ENCODE measurements at places on chromosomes 1 and 21.

GRCh38 chr1:160082926-160083325 lies 1.6 kb downstream of the KCNJ9 start:
- no peak for DNase-seq

- DNase-seq = no peak
These were observed 36.5 kb downstream of the GPSM2 start for GRCh38 chr1:108913105-108913948.

DNA sequence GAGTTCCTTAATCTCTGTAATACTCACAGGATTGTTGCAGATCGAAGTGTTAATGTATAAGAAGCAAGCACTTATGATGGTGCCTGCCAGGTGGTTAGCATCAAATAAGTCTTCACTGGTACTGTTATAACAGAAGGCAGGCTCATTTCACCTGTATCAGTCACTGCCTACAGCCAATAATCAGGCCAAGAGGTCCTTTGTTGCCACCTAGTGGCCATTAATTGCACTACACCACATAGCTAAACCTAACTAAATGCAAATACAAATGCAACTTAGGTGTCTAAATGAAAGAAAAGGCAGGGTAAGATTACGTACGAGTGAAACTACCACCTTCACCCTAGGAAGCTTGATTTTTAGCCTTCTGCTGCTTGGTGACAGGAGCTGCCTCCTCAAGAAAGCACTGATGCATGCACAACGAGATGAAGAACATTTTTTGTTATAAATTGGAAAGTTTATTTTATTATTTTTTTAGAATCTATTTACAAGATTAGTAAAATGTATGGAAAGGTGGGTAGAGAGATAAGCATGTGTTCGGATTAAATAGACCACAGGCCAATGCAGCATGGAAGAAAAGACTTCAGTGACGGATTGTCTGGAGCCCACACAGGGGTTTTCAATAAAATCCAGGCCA lies 334.8 kb upstream of the CAMK1G start:
- DNase-seq = peak; percentile 59

DNA sequence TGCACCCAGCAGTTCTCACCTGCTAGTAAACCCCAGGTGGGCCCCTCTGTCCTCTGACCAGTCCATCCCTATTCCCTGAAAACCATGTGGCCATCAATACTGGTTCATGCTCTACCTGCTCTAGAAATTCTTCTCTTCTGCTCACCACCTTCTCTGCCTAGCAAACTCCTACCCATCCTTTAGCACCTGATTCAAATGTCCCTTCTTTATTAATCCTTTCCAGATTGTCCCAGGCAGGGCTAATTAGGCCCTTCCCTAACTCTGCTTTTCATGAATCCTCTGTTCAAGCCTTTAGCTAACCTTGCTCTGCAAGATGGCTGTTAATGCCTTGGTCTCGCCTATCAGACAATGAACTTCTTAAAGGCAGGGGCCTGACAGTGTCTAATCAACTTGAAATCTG lies 62.1 kb upstream of the TRABD2B start:
- DNase-seq = no peak

- no peak for DNase-seq
These were observed 35.6 kb upstream of the RRP15 start for GRCh38 chr1:218249338-218250140.

DNA sequence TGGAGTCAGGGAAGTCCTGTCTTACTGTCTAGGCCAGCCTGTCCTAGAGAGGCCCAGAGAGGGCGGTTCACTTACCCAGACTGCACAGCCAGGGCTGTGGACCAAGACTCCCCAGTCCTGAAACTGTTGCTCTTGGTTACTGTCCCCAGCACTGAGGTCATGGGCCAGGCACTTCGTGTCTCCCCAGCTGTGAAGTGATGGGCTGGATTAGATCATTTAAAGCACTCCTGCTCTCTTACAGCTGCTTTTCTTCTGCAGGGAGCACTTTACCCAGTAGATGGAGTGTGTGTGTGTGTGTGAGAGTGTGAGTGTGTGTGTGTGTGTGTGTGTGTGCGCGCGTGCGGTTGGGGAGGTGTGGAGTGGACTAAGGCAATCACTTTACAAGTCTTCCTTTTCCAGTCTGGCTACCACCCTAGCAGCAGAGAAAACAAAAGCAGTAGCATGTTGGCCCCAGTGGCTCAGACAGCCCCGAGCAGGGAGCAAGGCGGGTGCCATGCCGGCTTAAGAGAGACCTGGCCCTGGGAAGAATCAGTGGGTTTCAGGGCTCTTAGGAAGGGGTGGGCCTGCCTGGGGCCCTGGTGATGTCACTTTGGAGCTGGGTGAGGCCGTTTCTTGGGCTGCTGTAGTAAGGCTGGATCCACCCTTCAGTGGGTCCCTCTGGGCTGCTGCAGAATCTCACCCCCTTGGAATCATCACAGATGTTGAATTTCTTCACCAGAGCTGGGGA lies 2.4 kb downstream of the SPSB1 start:
- DNase-seq = no peak

DNA sequence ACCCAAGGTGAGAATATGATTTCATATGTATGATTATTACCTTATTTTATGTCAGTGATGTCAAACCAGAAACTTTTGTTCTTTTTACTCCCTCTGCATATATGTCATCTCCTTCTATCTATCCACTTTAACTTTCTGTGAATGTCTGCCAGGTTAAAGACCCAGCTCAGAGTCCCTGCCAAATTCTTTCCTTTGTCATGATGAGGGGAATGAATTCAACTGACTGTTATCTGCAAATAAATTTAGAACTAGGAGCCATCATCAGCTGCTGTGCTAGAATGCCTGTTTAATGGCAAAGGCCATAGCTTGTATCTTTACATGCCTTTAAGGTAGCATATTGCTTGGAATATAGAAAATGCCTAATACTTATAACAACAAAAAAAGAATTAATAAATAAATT lies 815.6 kb upstream of the NEGR1 start:
- DNase-seq = no peak

DNA sequence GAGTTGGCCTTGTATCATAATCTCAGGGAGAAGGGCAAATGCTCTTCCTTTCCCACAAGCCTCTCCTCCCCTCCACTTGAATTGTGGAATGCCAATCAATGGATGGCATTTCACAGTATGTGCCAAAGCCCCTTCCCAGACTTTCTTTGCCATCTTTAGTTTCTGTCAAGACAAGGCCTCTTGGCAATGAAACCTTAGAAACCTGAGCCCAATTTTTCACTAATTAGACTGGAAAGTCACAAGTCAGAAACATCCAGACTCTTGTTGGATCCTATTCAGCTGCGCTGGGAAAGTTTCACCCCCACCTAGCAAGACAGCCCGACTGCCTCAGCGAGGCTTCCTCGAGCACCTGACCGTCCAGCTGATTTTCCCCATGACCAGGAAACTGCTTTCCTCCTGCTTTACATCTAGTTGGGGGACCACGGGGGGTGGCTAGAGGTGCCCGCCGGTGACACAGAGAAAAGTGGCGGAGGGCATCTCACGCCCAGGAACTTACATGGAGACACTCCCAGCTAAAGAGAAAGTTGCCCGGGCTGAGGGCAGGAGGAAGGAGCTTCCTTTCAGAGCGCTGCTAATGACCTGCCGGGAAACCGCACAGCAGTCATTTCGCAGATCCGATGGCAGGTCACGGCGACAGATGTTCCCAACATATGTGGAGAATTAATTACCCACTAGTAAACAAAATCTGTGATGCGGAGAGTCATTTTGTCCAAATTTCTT lies 302.6 kb upstream of the RRP15 start:
- peak; percentile 7 for DNase-seq

DNA sequence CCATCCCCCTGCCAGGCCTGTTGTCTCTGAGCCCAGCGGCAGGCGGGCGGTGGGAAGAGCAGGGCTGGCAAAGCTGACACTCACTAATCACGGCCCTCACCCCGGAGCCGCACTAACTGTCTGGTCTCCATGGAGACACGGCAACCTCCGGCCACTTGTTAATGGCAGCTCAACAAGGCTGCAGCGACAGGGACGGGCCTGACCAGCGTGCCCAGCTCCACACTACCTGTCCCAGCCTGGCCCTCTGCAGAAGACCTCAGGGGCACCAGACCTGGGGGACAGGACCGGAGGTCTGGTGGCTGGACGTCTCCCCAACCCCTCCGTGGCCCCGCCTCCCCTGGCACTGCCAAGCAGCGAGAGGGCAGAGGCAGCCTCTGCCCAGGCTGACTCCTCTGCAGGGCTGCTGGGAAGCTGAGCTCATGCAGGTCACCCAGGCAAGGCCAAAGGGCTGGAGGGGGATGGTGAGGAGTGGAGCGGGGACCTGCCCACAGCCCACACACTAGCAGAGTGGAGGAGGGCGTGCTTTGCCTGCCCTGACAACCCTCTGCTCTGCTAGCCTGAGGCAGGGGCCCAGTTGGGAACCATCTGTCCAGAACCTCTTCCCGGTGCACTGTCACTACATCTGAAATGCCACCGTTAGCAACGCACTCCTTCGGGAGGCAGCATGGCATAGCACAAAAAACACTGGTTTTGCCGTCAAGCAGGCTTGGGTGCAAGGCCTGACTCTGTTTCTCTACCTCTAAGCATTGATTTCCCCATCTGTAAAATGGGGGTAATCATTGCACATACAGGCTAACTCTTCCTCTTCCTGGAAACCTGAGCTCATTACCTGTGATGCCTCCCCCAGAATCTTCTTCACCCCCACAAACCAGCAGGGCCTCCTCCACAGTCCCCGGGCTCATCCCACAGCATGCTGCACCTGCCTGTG lies 29.6 kb upstream of the WASF2 start:
- peak; percentile 82 for DNase-seq

DNA sequence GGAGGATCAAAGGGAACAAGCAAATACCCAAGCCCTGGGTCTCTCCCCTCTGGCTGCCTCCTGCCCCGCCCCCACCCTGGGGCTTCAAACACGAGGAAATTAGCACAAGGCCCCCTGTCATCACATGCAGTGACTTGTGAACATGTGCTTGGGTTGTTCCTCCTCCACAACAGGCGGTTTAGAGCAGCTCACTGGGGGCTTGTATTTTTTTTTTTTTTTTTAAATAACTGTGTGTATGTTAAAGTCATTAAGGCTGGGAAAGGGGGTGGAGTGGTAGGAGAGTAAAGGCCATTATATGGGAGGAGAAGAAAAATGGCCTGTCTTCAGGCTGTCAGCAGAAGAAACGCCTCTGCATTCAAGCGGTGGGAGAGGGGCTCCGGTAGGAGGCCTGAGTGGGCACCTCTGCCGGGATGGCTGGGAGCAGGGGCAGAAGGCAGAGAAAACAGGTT lies 64.2 kb downstream of the PLXNA2 start:
- no peak for DNase-seq

DNA sequence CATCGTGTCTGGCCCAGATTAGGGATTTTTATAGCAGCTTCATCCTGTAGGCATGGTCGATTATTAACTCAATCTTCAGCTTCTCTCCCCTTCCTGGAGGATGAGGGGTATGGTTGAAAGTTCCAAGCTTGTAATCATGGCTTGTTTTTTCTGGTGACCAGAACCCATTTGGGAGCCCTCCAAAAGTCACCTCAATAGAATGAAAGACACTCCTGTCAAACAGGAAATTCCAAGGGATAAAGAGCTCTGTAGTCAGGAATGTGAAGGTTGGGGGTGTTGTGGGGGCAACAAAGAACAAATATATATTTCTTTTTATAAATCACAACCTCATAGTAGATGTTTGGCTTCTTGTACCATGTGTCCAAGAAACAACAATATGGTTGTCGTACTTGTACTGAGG lies 212.7 kb upstream of the ESRRG start:
- no peak for DNase-seq

DNA sequence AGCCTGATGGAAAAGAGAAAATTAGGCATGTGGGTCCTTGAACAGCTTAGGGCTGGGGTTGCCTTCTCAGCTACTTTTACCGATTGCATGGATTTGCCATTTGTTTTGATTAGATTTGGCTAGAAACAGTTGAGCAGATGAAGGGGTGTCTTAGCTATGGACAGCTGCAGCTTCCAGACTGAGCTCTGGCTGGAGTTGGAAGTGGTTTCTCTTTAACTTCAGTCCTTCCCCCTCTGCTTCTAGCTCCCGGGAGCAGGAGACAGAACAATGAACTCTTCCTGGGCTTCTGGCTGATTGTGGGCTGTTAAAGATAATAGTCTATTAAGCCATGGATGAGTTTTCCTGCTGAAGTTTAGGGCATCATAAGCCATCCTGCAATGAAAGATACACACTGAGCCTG lies 50.7 kb downstream of the UBE2T start:
- DNase-seq = no peak

Data from SHP77 (cell line).